Spleen (tissue), 13 donors: ENCODE measurements at places on chromosomes 6 and 20. TPM values are rescaled to one million over a fixed set of nuclear protein-coding genes. Genes with fewer than 3 reads are reported as not detected.

DNA sequence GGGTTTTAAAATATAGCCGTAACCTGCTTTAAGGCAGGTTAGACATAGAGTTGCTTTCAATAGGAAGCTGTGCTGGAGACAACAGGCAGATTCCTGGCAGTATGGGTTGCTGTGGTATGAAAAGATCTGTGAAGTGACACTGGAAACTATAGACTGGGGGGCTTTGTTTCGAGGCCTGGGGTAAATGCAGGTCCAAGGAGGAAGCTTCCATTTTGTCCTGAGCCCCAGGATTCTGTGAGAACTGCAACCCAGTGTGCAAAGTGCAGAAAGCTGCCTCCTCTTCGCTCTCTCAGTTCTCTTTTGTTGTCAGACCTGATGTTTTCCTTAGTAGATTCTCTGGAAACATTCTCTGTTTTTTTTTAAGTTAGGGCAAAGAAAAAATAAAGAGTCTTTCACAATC, 86.9 kb downstream of the LYRM4 start:
- no peak for DNase-seq
- H3K4me3 ChIP-seq: no peak overlapping the region
- peak overlapping the region; percentile 73 for H3K27ac ChIP-seq
- peaks cover 26% of the 10 kb centered on the region for H3K4me1 ChIP-seq
- no peaks in the 10 kb centered on the region for H3K27me3 ChIP-seq

GRCh38 chr6:52670502-52671409, at the start of gene TMEM14A:
TSS of gene TMEM14A (plus strand) at chr6:52671113. CDS start at chr6:52677103, 5,990 bp downstream.
- peak within 1 kb of the TSS; percentile 65 for H3K27ac ChIP-seq
- no peaks in the 10 kb centered on the region for H3K27me3 ChIP-seq
- DNase-seq: peak; percentile 98
- H3K4me1 ChIP-seq: peaks cover 36% of the 10 kb centered on the region
- H3K36me3 ChIP-seq: no peaks in the 10 kb centered on the region

FILIP1 gene
- polyA plus RNA-seq: 0.22 TPM

- H3K36me3 ChIP-seq: no peaks in the 10 kb centered on the region
- DNase-seq: no peak
- H3K4me3 ChIP-seq: no peak overlapping the region
These were observed 35.7 kb downstream of the OGFRL1 start for GRCh38 chr6:71324194-71324785.

FAM209B gene
- 5.8 TPM for polyA plus RNA-seq

HTR1E gene
- not detected for polyA plus RNA-seq

DNA sequence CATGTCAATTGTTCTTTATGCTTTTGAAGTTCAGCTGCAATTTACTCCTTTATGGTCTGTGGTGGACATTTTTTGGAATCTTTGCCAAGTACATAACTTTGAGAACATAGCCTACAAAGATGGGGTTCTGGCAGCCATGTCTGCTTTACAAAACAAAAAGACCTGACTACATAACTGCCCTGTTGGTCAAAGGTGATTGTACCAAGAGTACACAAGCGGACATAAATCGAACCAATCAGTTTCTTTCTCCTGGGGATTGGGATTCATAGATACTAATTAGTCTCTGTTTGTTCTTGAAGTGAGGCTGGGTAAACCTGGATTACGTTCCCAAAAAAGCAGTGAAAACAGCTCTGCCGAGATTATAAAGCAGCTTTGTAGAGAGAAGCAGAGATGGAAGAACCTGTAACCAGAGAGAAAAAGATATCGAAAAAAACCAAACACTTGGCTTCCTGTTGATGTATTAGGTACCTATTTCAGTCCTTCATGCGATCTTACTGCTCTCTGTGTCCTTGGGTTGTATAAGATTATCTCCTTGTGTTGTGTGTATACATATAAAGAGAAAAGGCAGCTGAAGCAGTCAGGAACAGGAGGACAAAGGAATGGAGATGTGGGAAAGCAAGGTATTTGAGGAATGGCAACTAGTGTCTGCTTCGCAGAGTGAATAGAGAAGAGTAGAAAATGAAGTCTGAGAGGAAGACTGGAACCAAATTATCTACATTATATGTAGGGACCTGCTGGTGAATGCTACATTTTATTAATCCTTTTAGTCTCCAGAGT, 2.7 kb upstream of the ZFAND3 start:
- no peaks in the 10 kb centered on the region for H3K27me3 ChIP-seq
- no peak overlapping the region for H3K4me3 ChIP-seq
- no peaks in the 10 kb centered on the region for H3K36me3 ChIP-seq
- H3K4me1 ChIP-seq: peaks cover 30% of the 10 kb centered on the region

DNA sequence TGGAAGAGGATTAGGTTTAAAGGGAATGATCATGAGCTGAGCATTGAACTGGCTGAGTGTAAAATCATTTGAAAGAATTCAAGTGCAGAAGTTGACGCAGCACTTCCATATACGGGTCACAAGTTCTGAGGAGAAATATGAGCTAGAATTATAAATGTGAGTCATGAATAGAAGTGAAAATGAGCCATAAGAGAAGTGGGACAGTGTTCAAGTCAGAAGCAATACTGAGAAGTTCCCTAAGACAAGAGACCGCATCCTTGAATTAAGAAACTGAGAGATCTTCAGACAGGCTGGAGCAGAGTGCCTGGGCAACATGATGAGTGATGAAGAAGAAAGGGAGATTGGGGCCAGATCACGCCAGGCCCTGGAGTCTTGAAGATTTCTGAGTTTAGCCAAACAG, 209.7 kb downstream of the TBX18 start:
- H3K36me3 ChIP-seq: no peaks in the 10 kb centered on the region
- no peak overlapping the region for H3K4me3 ChIP-seq
- H3K27ac ChIP-seq: no peak overlapping the region
- H3K27me3 ChIP-seq: no peaks in the 10 kb centered on the region
- H3K4me1 ChIP-seq: no peaks in the 10 kb centered on the region

DNA sequence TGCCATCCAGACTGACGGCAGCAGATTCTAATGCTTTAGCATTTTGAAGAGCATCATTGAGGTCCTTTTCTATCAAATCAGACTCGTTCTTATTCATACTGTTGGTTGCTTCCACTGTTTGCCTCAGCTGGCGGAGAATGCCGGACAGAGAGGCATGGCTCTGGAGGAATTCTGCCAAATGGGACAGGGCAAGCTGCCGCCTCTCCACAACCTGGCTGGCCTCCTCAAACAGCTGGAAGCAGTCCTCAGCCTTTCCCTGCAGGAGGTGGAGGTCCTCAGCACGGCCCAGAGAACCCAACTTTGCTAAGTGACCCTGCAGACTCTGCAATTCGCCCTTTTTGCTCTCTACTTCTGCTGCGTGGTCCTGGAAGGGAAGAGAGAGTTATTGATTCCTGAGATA, 220.5 kb downstream of the SYNE1 start:
- H3K27ac ChIP-seq: no peak overlapping the region
- no peaks in the 10 kb centered on the region for H3K27me3 ChIP-seq
- no peak for DNase-seq
- no peaks in the 10 kb centered on the region for H3K4me1 ChIP-seq
- H3K4me3 ChIP-seq: no peak overlapping the region

GMNN gene
- polyA plus RNA-seq: 17.3 TPM

- H3K27ac ChIP-seq: no peak overlapping the region
- no peaks in the 10 kb centered on the region for H3K27me3 ChIP-seq
- no peak for DNase-seq
- H3K4me3 ChIP-seq: no peak overlapping the region
- no peaks in the 10 kb centered on the region for H3K36me3 ChIP-seq
These were observed 105.1 kb upstream of the GPR6 start for GRCh38 chr6:109872968-109873545.
